ENCODE measurements at places on chromosomes 5 and 9.

- DNase-seq, result no peak
- no peak overlapping the region for H3K27ac ChIP-seq
- H3K36me3 ChIP-seq, result peaks cover 99% of the 10 kb centered on the region
- no peak overlapping the region for H3K4me3 ChIP-seq
Observed at GRCh38 chr9:33465596-33466564, 7.8 kb downstream of the NOL6 start.

- H3K4me1 ChIP-seq, result peaks cover 15% of the 10 kb centered on the region
- peak overlapping the region; percentile 3 for H3K4me3 ChIP-seq
- DNase-seq, result no peak
- H3K27ac ChIP-seq, result no peak overlapping the region
Observed at GRCh38 chr9:121735065-121735792, 83.8 kb downstream of the DAB2IP start.

GRCh38 chr9:127684576-127684975 lies 22.2 kb upstream of the CFAP157 start:
- no peak for DNase-seq
- H3K27me3 ChIP-seq, result peaks cover 9% of the 10 kb centered on the region
- H3K27ac ChIP-seq, result no peak overlapping the region
- H3K36me3 ChIP-seq, result no peaks in the 10 kb centered on the region
- H3K4me1 ChIP-seq, result no peaks in the 10 kb centered on the region

DNA sequence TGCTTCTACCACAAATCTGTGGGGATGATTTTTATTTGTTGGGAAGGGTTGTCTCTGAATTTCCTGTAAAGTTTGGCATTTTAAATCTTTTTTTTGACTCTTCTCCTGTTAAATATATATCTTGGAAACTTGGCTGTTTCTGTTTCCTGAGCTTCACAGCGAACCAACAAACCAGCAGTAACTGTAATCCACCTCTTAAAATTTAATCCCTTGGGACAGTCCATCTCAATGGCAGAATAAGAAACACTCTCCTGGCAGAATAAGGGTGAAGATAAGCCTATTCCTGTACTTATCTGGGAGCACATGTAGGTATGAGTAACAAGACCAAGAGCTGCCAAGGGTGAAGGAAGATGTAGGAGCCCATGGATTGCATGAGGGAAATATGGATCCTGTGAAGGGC lies 73.1 kb upstream of the RPS23 start:
- no peak for DNase-seq
- H3K4me1 ChIP-seq, result no peaks in the 10 kb centered on the region
- H3K36me3 ChIP-seq, result no peaks in the 10 kb centered on the region
- no peak overlapping the region for H3K4me3 ChIP-seq

DNA sequence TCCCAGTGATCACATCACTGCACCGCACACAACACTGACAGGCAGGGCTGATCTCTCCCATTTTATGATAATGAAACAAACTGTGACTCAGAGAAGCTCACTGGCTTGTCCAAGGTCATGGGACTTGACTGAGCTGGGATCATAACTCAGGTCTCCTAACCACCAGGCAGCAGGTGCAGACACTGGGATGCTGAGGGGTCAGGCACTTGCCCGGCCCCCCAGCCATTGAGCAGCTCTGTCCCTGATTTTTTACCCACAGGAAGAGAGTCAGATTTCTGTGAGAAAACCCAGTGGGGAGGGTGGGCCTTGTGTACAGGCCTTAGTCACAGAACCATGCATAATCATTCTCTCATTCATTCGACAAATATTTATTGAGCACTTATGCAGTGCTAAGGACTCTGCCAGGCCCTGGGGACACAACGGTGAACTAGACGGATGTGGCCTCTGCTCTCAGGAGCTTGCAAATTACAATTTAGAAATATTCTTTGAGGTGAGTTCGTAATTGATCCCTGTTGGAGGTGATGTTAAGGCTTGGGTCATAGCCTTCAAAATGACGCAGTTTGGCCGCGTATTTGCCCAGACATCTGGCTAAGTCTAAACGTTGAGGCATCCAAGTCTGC lies 54.5 kb upstream of the TGFBR1 start:
- no peaks in the 10 kb centered on the region for H3K27me3 ChIP-seq
- H3K4me3 ChIP-seq, result no peak overlapping the region
- no peak for DNase-seq
- H3K4me1 ChIP-seq, result peaks cover 25% of the 10 kb centered on the region

- no peak overlapping the region for H3K4me3 ChIP-seq
- peaks cover 3% of the 10 kb centered on the region for H3K27me3 ChIP-seq
- DNase-seq, result no peak
- no peak overlapping the region for H3K27ac ChIP-seq
- H3K36me3 ChIP-seq, result no peaks in the 10 kb centered on the region
- H3K4me1 ChIP-seq, result no peaks in the 10 kb centered on the region
Observed at GRCh38 chr5:144072518-144072927, 97.9 kb downstream of the YIPF5 start.

DNA sequence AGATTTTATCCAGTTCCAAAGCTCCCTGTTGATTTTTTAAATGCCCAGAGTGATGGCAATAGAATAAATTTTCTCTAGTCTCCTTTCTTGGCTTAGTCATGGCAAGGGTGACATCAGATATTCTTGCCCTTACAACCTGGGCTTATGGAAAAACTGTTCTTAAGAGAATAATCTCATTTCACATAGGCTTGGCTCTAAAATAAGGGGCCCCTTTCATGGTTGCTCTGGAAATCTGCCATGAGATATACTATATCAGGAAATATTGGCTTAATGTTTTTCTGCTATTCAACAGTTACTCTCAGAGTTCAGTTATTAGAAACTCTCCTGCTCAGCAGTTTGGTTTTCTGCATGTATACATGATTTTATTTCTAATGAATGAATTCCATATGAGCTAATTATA lies 7.8 kb downstream of the HMHB1 start:
- no peak for DNase-seq
- H3K36me3 ChIP-seq, result no peaks in the 10 kb centered on the region
- no peak overlapping the region for H3K27ac ChIP-seq

DNA sequence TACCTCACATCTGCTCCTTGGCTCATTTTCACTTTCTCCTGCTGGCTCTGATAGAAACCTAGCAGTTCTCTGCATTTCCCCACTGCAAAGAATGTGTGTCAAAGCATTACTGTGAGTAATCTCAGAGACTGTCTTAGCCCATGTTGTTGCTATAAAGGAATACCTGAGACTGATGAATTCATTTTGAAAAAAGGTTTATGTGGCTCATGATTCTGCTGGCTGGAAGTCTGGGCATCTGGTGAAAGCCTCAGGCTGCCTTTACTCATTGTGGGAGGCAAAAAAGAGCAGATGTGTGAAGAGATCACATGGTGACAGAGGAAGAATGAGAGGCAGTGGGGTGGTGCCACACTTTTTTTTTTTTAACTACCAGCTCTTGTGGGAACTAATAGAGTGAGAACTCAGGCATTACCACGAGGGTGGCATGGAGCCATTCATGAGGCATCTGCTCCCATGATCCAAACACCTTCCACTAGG lies 191.6 kb upstream of the CTNND2 start:
- H3K4me3 ChIP-seq, result no peak overlapping the region
- no peaks in the 10 kb centered on the region for H3K27me3 ChIP-seq
- H3K36me3 ChIP-seq, result no peaks in the 10 kb centered on the region
- H3K27ac ChIP-seq, result no peak overlapping the region
- H3K4me1 ChIP-seq, result no peaks in the 10 kb centered on the region

DNA sequence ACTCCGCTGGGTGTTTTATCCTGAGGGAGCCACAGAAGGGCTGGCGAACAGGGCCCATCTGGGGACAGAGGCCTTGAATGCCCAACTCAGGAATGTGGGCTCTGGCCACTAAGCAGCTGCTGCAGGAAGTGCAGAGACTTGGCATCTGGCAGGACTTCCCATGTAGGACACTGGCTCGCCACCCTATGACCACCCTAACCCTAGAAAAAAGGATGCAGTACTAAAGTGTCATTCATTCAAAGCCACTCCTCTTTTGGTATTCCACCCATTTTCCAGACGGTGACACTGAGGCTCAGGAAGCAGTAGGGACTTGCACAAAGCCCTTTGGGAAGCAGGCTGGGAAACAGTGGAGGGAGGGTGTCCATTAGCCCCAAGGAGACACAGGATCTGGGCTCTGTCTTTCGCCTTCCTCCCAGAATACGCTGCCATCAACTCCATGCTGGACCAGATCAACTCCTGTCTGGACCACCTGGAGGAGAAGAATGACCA lies 3.0 kb downstream of the BBLN start:
- H3K27ac ChIP-seq, result no peak overlapping the region
- H3K4me3 ChIP-seq, result no peak overlapping the region
- no peak for DNase-seq
- peaks cover 37% of the 10 kb centered on the region for H3K36me3 ChIP-seq
- H3K27me3 ChIP-seq, result no peaks in the 10 kb centered on the region

- no peaks in the 10 kb centered on the region for H3K27me3 ChIP-seq
- no peak overlapping the region for H3K4me3 ChIP-seq
- no peaks in the 10 kb centered on the region for H3K36me3 ChIP-seq
- no peak overlapping the region for H3K27ac ChIP-seq
Observed at GRCh38 chr5:51181208-51181894, 201.9 kb upstream of the ISL1 start.

DNA sequence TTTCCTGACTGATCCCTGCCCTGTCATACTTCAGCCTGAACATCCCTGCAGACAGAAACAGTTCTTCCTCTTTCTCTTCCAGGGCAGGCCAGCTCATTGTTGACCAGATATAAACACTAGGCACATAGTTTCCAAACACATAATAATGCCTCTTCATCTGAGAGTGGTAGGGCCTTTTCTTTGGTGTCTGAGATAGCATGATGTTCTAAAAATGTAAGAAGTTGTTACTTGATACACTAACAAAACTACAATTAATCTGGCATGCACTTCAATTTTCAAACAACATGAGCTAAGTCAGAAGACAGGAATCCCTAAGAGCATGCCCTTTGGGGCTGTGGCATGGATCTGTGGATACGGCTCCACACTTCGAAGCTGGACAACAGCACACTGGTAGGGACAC lies 246.6 kb downstream of the SPOCK1 start:
- H3K36me3 ChIP-seq, result no peaks in the 10 kb centered on the region
- no peak for DNase-seq
- no peak overlapping the region for H3K27ac ChIP-seq

GRCh38 chr9:115164511-115164974 lies 46.6 kb upstream of the TNC start:
- no peak for DNase-seq
- no peaks in the 10 kb centered on the region for H3K36me3 ChIP-seq
- no peaks in the 10 kb centered on the region for H3K27me3 ChIP-seq
- H3K27ac ChIP-seq, result no peak overlapping the region
- no peak overlapping the region for H3K4me3 ChIP-seq

GRCh38 chr5:36177715-36178523 lies 26.0 kb downstream of the SKP2 start:
- H3K36me3 ChIP-seq, result peaks cover 85% of the 10 kb centered on the region
- no peak overlapping the region for H3K27ac ChIP-seq
- H3K4me1 ChIP-seq, result peaks cover 4% of the 10 kb centered on the region
- H3K4me3 ChIP-seq, result no peak overlapping the region

- peaks cover 38% of the 10 kb centered on the region for H3K36me3 ChIP-seq
- H3K4me3 ChIP-seq, result peak overlapping the region; percentile 94
- DNase-seq, result no peak
- H3K27me3 ChIP-seq, result no peaks in the 10 kb centered on the region
Observed at GRCh38 chr9:128828719-128829452, 708 bp downstream of the SPOUT1 start.

DNA sequence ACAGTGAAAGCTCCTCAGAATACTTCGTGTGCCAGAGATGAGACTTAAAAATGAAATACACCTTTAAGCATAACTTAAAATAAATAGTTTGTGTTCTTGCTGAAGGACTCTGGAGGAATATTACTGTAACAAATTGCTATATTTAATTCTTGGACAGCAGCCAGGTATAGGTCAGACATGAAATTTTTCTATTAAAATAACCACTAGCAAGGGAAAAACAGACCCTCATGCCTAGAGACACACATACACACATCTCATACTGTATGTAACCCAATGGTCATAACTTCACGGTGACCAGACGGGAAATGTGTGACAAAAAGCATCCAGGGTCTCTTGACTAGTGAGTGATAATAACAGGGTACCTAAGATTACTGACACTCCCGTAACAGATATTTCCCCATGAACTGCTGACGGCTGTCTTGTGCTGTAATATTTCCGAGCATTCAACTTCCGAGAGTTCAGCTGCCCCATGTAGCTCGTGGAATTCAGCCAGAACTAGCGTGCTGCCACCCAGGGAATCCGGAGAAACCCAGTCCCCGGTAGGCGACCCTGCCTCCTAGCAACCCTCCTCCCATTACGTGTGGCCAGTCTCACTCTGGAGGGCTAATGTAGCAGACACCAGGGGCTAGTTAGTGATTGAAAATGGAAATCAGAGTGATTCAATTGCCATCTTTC lies 2295.1 kb upstream of the WWC1 start:
- no peak overlapping the region for H3K27ac ChIP-seq
- no peak for DNase-seq
- H3K27me3 ChIP-seq, result no peaks in the 10 kb centered on the region

DNA sequence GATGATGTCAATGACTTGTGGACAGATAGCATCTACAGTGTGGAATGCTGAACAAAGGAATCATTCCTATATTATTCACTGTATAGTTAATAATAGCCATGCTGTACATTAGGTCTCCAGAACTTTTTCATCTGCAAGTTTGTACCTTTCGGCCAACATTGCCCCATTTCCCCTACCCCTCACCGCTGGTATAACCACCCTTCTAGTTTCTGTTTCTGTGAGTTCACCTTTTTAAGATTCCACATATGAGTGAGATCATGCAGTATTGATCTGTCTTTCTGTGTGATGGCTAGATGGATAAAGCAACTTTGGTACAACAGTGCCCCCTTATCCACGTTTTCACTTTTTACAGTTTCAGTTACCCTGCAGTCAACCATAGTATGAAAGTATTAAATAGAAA lies 18.8 kb upstream of the ALDH1B1 start:
- no peaks in the 10 kb centered on the region for H3K4me1 ChIP-seq
- H3K27me3 ChIP-seq, result peaks cover 11% of the 10 kb centered on the region
- H3K36me3 ChIP-seq, result no peaks in the 10 kb centered on the region
- H3K27ac ChIP-seq, result no peak overlapping the region
- H3K4me3 ChIP-seq, result no peak overlapping the region

- no peaks in the 10 kb centered on the region for H3K27me3 ChIP-seq
- no peaks in the 10 kb centered on the region for H3K36me3 ChIP-seq
- no peak overlapping the region for H3K27ac ChIP-seq
- H3K4me1 ChIP-seq, result peaks cover 2% of the 10 kb centered on the region
- no peak overlapping the region for H3K4me3 ChIP-seq
Observed at GRCh38 chr5:82073179-82073578, 101.4 kb downstream of the ATG10 start.

DNA sequence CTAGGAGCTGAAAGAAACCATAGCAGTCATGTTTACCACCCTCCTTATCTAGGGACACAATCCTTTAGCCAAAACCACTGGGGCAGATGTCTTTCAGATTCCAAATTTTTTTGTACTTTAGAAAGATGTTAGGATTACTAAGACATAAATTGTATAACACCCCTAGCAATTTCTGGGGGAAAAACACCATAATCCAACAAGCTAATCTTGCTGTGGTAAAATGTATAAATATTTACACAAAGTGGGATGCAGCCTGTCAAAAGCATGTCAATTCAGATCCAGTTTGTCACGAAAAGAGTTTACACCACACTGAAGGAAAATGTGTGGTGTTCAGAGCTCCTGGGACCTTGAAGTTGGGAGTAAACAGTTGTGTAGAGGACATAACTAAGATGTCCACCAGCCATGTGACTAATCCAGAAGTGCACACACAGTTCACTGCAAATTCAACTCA lies 274.3 kb downstream of the ADAMTSL1 start:
- no peak for DNase-seq
- no peaks in the 10 kb centered on the region for H3K27me3 ChIP-seq
- H3K27ac ChIP-seq, result no peak overlapping the region
- no peaks in the 10 kb centered on the region for H3K4me1 ChIP-seq

Data from activated B cell treated with CpG ODN at 0.5 μM for 24 hours (primary cell).